ENCODE measurements at places on chromosomes 16 and 17.

DNA sequence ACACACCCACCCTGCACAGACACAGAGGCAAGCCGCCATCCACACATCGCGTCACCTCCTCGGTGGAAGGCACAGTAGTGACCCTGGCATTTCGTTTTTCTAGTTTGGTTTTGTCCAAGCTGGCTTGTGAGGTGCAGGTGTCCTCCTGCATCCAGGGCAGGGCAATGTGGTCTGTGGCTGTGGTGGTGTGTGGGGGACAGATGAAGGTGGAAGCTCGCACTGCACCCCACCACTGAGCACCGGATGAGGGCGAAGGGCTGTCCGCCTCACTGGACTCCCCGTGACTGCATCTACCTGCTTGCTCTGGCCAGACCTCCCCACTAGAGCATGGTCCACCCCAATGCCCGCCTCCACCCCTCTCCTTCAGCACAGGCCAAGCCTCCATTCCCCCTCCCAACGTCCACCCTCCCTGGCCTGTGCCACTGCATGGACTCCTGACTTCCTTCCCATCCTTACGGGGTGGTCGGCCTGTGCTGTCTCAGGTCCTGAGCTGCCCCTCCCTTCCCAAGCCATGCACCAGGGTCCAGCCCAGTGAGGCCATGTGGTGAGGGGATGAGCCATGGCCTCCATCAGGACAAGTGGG lies 78.8 kb upstream of the CBX4 start:
- DNase-seq: no peak

DNA sequence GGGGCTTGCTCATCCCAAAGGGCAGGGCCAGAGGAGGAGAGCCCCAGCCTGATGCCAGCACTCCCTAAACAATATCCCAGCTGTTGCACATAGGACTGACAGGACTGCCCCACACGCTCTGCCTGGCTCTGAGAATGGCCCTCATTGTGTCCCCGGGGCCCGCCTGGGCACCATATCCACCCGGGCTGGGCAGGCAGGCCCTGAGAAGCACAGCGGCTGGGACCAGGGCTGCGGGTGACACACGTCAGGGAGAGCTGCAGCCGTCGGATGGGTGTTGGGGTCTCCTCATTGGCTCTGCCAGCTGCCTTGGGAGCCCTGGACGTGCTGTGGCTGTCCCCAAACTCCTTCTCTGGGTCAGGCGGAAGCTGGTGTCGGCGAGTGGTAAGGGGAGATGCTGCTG lies 4.2 kb downstream of the BCAR1 start:
- no peak for DNase-seq

- no peak for DNase-seq
These were observed 1.6 kb upstream of the HOXB13 start for GRCh38 chr17:48730240-48730550.

DNA sequence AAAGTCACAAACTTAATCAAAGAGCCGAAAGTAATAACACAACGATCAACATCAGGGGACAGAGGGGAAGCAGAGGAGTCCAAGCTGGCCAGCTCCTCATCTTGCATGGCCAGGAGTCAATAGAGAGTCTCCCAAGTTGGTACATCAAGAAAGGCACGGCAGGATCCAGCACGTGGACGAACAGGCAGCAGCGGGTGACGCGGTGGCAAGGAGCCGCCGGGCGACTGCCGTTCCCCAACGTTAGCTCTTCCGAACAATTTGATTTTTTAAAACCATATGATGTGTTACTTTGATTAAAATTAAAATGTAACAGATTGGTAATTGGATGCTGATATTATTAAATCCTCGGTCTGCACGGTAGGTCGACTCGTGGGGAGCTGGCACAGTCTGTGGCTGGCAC lies 81.8 kb upstream of the DOC2B start:
- no peak for DNase-seq

DNA sequence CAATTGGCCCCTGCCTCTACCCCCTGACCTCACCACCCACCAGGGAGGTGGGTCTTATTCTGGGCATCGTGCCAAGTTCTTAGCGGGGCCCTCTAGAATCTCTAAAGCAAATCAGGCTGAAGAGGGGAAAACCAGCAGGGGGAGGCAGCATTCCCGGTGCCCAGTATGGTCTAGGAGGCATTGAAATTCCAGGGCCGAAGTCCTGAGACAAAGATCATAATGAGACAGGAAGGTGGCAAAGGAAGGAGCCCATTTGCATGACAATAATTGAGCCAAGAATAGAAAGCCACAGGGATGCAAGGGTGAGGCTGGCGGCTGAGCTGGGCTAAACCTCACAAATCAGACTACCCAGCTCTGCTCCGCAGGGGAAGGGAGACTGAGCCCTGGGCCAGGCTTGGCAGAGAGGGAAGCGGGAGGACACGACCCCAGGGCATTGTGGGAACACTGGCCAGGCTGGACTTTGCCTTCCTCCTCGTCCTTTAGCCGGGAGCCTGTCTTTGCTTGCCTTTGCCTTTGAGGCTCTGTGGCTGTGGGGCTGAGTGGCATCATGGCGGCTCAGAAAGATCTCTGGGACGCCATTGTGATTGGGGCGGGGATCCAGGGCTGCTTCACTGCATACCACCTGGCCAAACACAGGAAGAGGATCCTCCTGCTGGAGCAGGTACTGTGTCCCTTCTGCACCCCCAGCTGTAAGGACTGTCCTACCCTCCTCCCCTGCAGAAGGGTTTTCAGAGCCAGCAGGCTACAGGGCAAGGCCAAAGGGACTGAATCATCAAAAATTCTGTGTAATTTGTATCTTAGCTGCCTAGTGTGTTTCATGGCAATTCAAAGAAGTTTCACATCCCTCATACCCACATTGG lies at the start of gene PIPOX:
PIPOX (plus strand) TSS at position 463 of the 860 bp plus-strand sequence; CDS start at position 548, 85 bp downstream.
- no peak for DNase-seq

DNA sequence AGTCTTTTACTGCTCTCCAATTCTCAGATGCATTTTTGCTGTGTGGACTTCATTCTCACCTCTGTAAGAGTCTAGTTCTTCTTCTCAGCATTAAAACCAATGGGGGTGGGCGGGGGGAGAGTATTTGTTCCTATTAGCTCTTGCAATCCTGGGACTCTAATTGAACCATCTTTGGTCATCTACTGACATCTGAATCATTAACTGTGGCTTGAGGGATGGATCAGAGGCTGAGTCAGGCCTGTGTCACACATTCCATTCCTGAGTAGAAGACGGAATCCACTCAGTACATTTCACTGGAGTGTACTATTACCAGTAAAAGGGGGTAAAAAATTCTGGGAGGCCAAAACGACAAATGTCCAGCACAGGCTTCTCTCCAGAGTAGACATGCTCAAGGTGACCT lies 12.8 kb upstream of the ZNF23 start:
- no peak for DNase-seq

DNA sequence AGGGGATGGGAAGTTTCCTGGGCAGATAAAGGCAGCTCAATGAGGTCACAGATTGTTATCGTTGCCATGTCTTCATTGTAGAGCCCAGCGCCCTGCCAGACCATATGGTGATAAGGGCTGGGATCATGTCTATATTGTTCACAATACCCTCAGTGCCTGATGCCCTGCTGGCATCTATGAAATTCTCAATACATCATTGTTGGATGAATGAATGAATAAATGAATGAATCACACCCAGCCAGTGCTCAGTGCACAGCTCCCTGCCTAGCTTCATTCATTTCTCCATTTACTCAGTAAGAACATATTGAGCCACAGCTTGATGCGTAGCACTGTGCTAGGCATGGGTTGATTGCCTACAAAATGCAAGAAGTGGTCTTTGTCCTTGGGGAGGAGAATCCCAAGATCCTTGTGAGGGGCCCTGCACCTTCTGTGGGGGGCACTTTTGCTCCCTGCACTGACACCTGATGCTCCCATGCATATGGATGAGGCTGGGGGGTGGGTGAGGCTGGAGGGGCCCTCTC lies 29.7 kb downstream of the MRC2 start:
- no peak for DNase-seq

GRCh38 chr16:67923414-67924116 lies 8.1 kb downstream of the CTRL start:
- no peak for DNase-seq
